ENCODE measurements at places on chromosomes 16 and 17. TPM values are rescaled to one million over a fixed set of nuclear protein-coding genes. Genes with fewer than 3 reads are reported as not detected.

BCL7C gene
- total RNA-seq: 34.6 TPM

CXCL16 gene
- 8.0 TPM for total RNA-seq

CTRB1 gene
- total RNA-seq: not detected

LHX1 gene
- not detected for total RNA-seq

RMI2 gene
- total RNA-seq: 1.6 TPM

MRPL12 gene
- total RNA-seq: 41.8 TPM

GCGR gene
- not detected for total RNA-seq

DNA sequence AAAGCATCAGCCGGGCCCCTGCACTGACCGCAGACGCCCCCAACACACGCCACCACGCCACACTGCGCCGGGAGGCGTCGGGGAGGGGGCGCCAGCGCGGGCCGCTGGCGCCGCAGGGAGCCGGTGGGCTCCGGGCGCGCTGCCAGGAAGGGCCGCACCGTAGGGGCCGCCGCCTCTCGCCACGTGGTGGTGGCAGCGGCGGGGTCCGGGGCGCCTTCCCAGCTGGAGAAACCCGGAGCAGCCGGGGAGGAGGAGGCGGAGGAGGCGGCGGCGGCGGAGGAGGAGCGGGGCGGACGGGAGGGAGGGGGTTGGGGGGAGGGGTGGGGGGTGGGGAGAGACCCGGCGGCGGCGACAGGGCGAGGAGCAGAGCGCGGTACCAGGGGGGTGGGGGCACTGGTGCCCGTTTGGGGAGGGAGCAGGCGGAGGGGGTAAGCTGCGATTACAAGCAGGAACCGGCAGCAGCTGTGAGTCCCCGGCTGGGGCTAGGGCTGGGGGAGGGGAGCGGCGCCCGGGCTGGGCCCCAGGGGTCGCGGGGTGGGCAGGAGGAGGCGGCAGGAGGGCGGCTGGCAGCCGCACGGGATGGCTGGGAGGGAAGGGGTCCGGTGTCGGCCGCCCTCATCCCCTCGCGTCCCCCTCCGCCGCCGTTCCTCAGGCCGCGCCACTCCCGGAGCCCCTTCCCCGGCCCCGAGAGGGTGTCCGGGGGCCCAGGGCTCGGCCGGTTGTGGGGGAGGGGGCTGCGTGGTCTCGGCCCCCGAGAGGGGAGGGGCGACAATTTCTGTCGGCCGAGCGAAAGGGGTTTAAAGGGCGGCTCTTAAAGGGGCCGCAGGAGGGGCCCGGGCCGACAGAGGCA, at the start of gene TBKBP1:
TBKBP1 (plus strand) TSS at position 431 of the 850 bp plus-strand sequence. CDS start 1,952 bp downstream, outside the sequence.
- peak within 1 kb of the TSS; percentile 76 for H3K27ac ChIP-seq
- peak; percentile 86 for DNase-seq
- H3K4me3 ChIP-seq: peak within 1 kb of the TSS; percentile 88
- peaks cover 24% of the 10 kb centered on the region for H3K4me1 ChIP-seq
- H3K36me3 ChIP-seq: no peaks in the 10 kb centered on the region

DNA sequence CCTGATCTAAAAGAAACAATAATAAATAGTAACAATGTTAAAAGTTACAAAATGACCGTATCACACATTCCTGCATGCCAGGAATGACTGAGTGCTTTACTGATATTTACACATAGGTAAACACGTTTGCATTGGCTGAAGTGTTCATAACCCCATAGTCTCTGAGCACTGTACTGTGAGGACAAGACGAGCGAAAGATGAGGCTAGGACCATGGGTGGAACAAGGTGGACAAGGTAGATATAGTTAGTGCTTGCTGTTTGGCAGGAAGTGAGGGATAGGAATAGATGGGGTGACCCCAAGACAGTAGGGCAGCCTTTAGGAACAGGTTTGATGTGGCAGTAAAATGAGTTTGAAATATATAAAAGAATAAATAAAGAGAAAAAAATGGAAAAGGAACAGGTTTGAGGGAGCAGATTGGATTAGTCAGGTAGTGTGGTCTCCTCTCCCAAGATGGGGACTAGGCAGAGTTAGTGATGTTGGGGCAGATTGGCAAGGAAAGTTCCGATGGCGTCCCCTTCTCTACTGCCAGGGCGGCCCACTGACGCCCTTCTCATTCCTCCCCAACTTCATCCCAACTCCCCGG, 452 bp upstream of the E2F4 start:
- H3K27me3 ChIP-seq: no peaks in the 10 kb centered on the region
- H3K4me1 ChIP-seq: peaks cover 28% of the 10 kb centered on the region
- H3K36me3 ChIP-seq: peaks cover 15% of the 10 kb centered on the region
- H3K27ac ChIP-seq: peak overlapping the region; percentile 68

- peaks cover 46% of the 10 kb centered on the region for H3K4me1 ChIP-seq
- DNase-seq: no peak
- peaks cover 4% of the 10 kb centered on the region for H3K36me3 ChIP-seq
- H3K27ac ChIP-seq: no peak overlapping the region
- H3K27me3 ChIP-seq: no peaks in the 10 kb centered on the region
These were observed 28.0 kb downstream of the NFAT5 start for GRCh38 chr16:69593751-69594255.

- H3K36me3 ChIP-seq: no peaks in the 10 kb centered on the region
- H3K27me3 ChIP-seq: peaks cover 26% of the 10 kb centered on the region
- no peaks in the 10 kb centered on the region for H3K4me1 ChIP-seq
These were observed 112.0 kb downstream of the LITAF start for GRCh38 chr16:11474617-11475291.

GRCh38 chr16:85077039-85077438, 35.2 kb downstream of the CIBAR2 start:
- H3K4me1 ChIP-seq: peaks cover under 1% of the 10 kb centered on the region
- H3K27ac ChIP-seq: no peak overlapping the region
- H3K4me3 ChIP-seq: no peak overlapping the region
- H3K36me3 ChIP-seq: peaks cover 19% of the 10 kb centered on the region

DNA sequence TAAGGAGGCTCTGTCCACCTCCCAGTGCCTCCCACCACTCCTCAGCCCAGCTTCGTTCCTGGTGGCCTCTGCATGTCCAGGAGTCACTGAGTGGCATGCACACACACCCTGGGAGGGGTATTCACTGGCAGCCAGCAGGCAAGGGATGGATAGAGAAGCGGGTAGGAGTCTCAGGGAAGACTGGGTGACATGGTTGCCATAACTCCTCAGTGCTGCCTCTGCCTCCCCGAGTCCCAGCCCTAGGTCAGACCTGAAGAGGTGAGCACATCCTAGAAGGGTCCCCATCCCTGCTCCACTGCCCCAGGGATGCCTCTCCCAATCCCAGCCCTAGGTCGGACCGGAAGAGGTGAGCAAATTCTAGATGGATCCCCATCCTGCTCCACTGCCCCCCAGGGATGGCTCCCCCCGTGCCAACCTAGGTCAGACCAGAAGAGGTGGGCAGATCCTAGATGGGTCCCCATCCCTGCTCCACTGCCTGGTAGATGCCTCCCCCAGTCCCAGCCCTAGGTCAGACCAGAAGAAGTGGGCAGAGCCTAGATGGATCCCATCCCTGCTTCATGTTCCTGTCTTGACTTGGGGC, 197.0 kb downstream of the IRF8 start:
- H3K27ac ChIP-seq: no peak overlapping the region
- H3K4me1 ChIP-seq: no peaks in the 10 kb centered on the region
- DNase-seq: peak; percentile 68
- no peaks in the 10 kb centered on the region for H3K36me3 ChIP-seq
- no peak overlapping the region for H3K4me3 ChIP-seq

DNA sequence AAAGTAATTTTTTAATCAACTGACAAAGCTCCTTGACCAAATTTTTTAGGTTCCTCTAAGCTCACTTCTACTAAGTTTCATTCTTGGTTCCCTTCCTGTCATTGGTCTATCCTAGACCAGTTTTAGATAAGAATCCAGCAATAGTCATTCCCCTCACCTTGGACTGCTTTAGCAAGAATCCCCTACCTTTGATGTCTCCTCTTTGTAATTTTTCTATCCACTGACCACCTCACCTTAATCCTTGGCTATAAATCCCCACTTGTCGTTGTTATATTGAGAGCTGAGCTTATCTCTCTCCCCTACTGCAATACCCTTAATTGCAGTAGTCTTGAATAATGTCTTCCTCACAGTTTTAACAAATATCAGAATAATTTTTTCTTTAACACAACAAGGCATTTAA, 107.2 kb downstream of the USP32 start:
- H3K36me3 ChIP-seq: peaks cover 13% of the 10 kb centered on the region
- no peak overlapping the region for H3K27ac ChIP-seq
- no peak for DNase-seq

DNA sequence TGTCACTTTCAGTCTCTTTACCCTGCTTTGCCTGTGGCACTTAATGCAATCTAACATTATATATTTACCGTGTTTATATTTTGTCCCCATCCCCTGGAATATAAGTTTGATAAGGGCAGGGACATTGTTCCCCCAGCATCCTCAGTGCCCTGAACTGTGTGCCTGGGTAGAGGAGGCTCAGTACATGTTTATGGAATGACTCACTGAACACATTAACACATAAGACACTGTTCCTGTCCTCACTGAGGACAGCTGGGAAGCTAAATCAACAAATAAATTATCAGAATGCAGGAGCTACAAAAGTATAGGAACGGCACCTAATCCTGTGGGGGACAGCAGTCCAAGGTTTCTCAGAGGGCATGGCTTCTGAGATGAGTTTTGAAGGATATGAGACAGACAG, 27.8 kb downstream of the GRIN2A start:
- H3K27me3 ChIP-seq: no peaks in the 10 kb centered on the region
- no peaks in the 10 kb centered on the region for H3K4me1 ChIP-seq
- DNase-seq: no peak
- H3K4me3 ChIP-seq: no peak overlapping the region

DNA sequence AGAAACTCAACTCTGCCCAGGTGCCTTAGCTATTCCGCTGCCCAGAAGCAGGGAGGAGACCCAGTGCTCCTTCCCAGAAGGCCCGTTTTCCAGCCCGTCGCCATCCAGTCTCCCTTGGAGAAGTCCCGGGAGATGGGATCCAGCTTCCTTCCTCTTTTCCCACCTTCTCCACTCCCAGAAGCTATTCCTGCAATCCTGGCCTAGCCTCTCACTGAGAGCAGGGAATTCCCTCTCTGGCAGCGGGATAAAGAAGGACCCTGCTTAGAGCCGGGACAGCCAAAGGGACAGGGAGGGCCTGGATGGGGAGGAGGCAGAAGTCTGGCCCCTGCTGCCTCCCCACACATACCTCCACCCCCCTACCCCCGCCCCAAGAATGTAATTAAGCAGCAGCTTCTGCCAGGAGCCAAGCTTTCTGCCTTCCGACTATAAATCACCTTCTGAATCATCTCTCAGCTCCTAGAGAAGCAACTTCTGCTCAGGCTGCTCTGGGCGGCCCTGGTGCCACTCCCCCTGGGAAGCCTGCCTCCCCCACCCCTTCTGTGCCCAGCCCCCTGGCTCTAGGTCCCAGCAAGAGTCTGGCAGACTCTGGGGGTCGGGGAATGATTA, 6.4 kb downstream of the WNT3 start:
- peaks cover 10% of the 10 kb centered on the region for H3K27me3 ChIP-seq
- no peak for DNase-seq

DNA sequence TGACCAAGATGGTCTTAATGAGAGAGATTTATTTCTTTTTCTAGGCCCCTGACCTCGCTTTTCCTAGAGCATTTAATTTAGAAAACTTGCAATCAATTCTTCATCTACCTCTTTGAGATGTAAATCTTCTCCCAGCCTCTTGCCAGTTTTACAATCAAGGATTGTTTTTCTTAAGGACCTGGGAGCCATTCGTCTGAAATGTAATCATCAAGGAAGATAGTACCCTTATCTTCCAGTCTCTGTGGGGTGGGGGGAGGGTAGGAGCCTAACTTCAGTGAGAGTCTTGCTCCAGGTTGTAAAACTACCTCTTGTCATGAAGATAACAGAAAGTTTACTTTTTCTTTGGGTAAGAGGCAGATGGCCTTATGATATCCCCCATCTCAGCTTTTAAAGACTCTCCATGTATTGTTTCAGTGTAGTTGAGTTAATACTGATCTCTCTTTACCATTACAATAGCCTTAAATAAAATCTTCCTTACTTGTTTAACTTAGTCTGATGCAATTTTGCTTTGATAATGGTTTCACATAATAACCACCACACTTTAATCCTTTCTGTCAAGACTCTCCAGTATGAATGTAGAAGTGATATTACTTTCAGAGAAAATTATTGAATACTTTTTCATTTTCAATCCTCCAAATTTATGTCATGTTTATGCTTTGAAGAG, 110.2 kb upstream of the CPHXL start:
- no peaks in the 10 kb centered on the region for H3K4me1 ChIP-seq
- no peak for DNase-seq
- no peaks in the 10 kb centered on the region for H3K36me3 ChIP-seq
- H3K27ac ChIP-seq: no peak overlapping the region
- no peak overlapping the region for H3K4me3 ChIP-seq
- peaks cover 7% of the 10 kb centered on the region for H3K27me3 ChIP-seq

DNA sequence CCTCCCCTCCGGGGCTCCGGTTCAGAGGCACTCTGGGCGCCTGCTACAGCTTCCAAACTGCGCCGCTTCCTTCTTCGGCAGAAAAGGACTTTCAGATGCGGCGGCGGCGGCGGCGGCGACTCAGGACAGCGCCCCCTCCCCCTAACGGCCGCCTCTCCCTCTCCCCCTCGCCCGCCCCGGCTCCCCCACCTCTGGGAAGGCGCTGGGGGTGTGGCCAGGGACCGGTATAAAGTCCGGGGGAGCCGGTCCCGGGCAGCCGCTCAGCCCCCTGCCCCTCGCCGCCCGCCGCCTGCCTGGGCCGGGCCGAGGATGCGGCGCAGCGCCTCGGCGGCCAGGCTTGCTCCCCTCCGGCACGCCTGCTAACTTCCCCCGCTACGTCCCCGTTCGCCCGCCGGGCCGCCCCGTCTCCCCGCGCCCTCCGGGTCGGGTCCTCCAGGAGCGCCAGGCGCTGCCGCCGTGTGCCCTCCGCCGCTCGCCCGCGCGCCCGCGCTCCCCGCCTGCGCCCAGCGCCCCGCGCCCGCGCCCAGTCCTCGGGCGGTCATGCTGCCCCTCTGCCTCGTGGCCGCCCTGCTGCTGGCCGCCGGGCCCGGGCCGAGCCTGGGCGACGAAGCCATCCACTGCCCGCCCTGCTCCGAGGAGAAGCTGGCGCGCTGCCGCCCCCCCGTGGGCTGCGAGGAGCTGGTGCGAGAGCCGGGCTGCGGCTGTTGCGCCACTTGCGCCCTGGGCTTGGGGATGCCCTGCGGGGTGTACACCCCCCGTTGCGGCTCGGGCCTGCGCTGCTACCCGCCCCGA, at the start of gene IGFBP4:
IGFBP4 (plus strand) TSS at position 255 of the 792 bp plus-strand sequence; CDS start at position 541, 286 bp downstream.
- peaks cover 50% of the 10 kb centered on the region for H3K4me1 ChIP-seq
- peaks cover 6% of the 10 kb centered on the region for H3K36me3 ChIP-seq
- H3K4me3 ChIP-seq: peak within 1 kb of the TSS; percentile 81
- DNase-seq: no peak
- H3K27me3 ChIP-seq: no peaks in the 10 kb centered on the region

- H3K27ac ChIP-seq: peak overlapping the region; percentile 92
- DNase-seq: no peak
- H3K4me1 ChIP-seq: peaks cover 33% of the 10 kb centered on the region
- H3K4me3 ChIP-seq: peak overlapping the region; percentile 89
These were observed 825 bp downstream of the RPTOR start for GRCh38 chr17:80545499-80545826.

DNA sequence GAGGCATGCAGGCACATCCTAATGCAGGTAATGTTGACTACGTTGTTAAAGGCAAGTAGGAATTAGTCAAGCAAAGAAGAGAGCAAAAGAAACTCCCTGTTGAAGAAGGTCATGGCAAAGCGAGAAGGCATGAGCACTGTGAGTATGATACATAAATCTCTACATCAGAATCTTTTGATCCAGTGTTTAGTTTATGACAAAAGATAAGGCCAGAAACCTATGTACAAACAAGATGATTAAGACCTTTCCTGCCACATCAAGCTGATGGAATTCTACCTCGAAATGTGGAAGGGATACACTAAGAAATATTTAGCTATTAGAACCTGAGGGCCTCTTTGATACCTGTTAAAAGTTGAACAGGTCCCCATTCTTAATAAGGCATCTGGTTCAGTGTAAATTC, 20.2 kb downstream of the SYCE1L start:
- no peaks in the 10 kb centered on the region for H3K36me3 ChIP-seq
- no peak overlapping the region for H3K27ac ChIP-seq
- no peak for DNase-seq
- H3K4me3 ChIP-seq: no peak overlapping the region

GRCh38 chr16:8720080-8720966, 45.9 kb downstream of the ABAT start:
- H3K4me1 ChIP-seq: no peaks in the 10 kb centered on the region
- no peaks in the 10 kb centered on the region for H3K27me3 ChIP-seq
- no peak for DNase-seq

All from chondrocyte (in vitro differentiated cells).